Stimulated activated CD8-positive, alpha-beta memory T cell treated with anti-CD3 and anti-CD28 coated beads, Interleukin-15, amount 100 ng/mL, for 4 hours (primary cell): ENCODE measurements at places on chromosomes 5 and 9.

GRCh38 chr5:180139731-180140055, 68.1 kb upstream of the RNF130 start:
- DNase-seq = no peak

GRCh38 chr9:78958892-78959291, 612.9 kb upstream of the TLE4 start:
- no peak for DNase-seq

DNA sequence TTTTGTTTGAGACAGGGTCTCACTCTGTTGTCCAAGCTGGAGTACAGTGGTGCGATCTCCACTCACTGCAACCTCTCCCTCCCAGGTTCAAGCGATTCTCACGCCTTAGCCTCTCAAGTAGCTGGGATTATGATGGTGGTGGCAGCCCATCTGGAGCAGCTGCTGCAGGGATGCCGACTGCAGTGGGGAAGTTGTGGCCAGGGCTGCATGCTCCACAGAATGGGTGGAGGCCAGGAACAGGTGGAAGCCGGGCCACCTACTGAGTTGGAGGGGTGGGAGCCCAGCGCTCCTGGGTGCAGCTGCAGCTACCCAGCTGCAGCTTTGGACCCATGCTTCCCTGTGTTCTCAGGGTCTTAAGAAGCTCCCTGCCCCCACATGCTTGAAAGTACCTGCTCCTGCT, 99.7 kb downstream of the SCAI start:
- DNase-seq = no peak

DNA sequence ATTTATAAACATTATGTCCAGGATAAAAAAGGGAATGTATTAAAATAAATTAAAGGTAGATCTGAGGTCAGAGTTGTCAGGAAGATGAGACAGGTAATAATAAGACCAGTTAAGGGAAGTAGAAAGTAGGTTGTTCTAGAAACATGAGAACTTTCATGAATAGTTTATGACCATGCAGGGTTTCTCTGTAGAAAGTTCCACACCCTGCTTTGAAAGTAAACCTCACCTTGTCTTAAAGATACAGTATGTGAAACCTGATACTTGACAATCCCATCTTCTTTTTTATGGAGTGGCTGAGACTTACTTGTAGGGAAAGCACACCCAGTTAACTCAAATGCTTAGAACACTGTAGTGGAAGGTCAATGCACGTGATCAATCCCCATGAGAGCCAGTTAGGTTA, 260.6 kb upstream of the ZNF462 start:
- DNase-seq = no peak

GRCh38 chr5:17233488-17233887, 16.1 kb downstream of the BASP1 start:
- DNase-seq = no peak

DNA sequence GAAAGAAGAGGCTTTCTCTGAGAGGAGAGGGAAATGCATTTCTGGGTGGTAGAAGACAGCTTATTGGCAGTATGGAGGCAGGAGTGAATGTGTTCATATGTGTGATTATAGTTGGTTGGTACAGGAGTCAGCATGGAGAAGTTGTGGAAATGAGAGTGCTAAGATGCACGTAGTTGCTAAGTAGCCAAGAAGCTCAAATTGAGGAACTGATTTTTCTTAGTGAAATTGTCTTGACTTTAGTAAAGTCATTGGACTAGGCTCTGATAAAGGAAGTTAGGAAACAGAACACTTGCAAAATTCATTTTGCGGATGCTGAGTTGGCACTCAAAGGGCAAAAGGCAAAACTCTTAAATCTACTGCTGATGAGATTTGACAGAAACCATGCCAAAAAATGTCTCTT, 158.9 kb upstream of the VCAN start:
- DNase-seq = no peak

DNA sequence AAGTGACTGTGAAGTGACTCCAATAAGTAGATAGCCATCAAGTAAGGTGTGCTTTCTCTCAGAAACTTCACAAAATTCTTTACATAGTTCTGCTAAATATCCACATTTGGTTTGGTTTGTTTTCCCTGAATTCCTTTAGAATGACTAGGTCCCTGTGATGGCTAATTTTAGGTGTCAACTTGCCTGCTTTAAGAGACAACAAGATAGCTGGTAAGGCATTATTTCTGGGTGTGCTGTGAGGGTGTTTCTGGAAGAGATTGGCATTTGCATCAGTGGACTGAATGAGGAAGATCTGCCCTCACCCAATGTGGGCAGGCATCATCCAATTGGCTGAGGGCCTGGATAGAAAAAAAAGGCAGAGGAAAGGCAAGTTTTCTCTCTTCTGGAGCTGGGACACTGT, 8.3 kb upstream of the PTBP3 start:
- no peak for DNase-seq

- DNase-seq = no peak
Measured at GRCh38 chr9:131702911-131703310, 37.0 kb downstream of the RAPGEF1 start.

DNA sequence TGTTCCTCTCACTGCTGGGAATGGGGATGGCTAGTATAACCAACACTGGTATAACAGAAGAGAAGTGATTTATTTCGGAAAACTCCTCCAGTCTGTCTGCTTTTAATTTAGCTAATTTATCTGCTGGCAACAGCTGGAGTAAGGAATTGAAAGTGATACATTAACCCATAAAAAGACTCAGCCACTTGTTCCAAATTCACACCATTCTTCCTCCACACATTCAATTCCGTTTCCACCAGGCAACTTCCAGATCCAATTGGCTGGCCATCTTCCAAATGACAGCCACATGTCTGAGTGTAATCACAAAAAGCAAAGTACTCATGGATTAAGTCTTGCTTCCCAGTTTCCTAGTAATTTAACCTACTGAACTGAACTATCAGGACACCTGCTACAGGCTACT, 77.1 kb upstream of the RETREG1 start:
- no peak for DNase-seq

GRCh38 chr5:94661086-94661485, 42.6 kb downstream of the SLF1 start:
- DNase-seq = no peak

DNA sequence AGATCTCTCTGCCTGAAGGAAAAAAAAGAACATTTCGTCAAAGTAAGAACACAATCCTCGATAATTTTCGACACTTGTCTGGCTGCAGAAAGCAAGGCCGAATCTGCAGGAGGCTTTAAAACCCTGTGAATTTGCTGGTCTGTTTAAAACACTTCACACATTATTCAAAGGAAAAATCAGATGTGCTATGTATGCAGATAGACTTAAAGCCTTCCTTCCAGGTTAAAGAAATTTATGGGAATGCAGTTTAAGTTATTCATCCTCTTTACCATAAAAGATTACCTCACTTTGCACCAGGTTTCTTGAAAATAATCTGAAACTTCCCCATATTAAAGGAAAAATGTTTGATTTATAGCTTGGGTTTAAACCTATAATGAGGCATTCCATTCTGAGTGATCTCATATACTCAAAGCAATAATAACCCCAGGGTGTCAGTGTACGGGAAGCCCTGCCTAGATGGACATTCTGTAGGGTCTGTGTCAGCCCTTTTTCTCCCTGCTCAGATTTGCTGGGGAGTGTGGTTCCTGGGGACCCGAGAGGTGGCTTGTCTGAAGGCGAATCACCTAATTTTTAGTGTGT, 323.5 kb upstream of the SLC24A2 start:
- DNase-seq = no peak

DNA sequence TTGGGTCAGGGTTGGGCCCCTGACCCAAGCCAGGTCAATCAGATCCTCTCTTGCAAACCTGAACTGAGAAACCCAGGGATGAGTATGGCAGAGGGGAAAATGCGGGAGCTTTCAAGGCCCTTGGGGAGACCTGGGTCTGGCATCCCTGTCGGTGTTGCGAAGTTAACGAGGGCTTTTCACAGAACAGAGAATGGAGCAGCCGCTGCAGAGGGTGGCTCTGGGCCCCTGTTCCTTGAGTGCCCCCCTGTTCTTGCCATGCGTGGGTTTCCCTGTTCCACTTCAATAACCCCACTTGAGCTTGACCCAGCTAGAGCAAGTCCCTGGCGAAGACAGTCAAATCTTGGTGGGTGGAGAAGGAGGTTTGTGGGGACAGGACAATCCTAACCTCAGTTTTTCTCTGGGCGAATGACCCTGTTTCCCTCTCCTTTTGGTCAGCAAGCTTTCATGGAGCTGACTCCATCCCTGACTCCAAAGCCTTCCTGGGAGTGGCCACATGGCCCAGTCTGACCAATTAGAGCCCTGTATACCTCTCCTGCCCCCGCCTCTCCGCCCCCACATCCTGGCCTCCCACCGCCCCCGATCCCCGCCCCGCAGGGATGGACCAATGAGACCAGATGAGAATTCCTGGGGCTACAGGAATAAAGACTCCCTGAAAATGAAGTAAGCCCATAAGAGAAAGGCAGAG, 2.9 kb upstream of the VDAC1 start:
- DNase-seq = no peak

GRCh38 chr5:1538741-1539392, 15.1 kb upstream of the LPCAT1 start:
- DNase-seq = no peak

- DNase-seq = no peak
Measured at GRCh38 chr5:112691758-112692157, 45.9 kb upstream of the APC start.

GRCh38 chr9:121859646-121860045, 208.2 kb downstream of the DAB2IP start:
- no peak for DNase-seq

- no peak for DNase-seq
Measured at GRCh38 chr9:76023715-76024195, 133.3 kb downstream of the PCSK5 start.
